Calu3 (cell line): ENCODE measurements at places on chromosomes 13 and 19. TPM values are rescaled to one million over a fixed set of nuclear protein-coding genes. Genes with fewer than 3 reads are reported as not detected.
A peak's percentile ranks its signal among the peaks of the same experiment; 100 is the strongest.

DNA sequence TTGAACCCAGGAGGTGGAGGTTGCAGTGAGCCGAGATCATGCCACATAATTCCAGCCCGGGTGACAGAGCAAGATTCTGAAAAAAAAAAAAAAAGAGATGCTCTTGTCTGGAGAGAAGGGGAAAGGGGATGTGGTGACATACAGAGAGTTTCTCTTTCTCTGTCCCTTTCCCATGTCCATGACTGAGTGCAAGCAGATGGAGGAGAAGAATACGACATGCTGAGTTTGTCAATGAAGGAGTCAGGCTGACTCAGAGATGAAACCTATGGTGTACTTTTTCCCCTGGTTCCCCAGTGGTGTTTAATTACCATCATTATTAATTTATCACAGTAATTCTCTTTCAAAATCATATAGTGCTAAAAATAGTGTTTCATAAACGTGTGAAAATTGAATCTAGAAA, 448.8 kb downstream of the FOXO1 start:
- no peaks in the 10 kb centered on the region for H3K4me1 ChIP-seq

GRCh38 chr13:62234780-62235440, 819.3 kb upstream of the PCDH20 start:
- no peaks in the 10 kb centered on the region for H3K4me1 ChIP-seq
- H3K4me3 ChIP-seq: no peak overlapping the region
- DNase-seq: no peak
- no peak overlapping the region for H3K27ac ChIP-seq

The GARIN5A gene
- 6.0 and 7.8 TPM in 2 replicates for total RNA-seq

DNA sequence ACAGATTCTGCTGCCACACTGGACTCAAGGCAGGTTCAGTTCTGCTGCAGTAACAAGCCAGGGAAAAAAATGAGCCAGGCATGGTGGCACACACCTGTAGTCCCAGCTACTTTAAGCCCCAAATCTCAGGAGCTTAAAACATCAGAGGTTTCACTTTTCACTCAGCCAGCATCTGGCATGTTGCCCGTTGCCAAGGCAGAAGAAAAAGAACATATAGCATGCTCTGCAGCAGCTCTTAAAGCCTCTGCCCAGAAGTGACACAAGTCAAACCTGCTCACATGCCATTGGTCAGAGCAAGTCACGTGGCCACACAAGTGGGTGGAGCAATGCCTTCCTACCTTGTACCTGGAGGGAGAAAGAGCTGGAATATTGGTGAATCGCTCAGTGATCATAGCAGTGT, 14.7 kb upstream of the ADGRE5 start:
- H3K36me3 ChIP-seq: peaks cover 16% of the 10 kb centered on the region
- peak; percentile 84 for DNase-seq
- peaks cover 16% of the 10 kb centered on the region for H3K27me3 ChIP-seq
